ENCODE measurements at places on chromosomes 5 and 9.

DNA sequence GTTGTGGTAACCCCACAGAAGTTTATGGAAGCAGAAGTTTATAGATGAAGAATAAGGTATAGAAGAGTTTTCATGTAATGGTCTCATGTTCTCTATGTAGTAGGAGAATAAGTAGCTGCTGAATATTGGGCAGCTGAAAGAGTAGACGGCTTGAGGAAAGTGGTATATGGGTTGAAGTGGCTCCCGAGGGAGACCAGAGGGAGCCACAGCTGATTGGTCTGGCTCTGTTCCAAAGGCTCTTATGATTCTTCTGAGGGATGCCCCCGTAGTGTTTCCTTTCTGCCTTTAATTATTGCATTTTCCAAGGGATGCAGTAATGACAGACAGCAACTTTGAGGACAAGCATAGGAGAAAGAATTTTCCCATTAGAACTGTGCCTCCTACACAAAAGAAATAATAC is 30.1 kb upstream of the TENT2 start:
- DNase-seq, result no peak

GRCh38 chr5:41708604-41708940 is 161.7 kb downstream of the OXCT1 start:
- no peak for DNase-seq

DNA sequence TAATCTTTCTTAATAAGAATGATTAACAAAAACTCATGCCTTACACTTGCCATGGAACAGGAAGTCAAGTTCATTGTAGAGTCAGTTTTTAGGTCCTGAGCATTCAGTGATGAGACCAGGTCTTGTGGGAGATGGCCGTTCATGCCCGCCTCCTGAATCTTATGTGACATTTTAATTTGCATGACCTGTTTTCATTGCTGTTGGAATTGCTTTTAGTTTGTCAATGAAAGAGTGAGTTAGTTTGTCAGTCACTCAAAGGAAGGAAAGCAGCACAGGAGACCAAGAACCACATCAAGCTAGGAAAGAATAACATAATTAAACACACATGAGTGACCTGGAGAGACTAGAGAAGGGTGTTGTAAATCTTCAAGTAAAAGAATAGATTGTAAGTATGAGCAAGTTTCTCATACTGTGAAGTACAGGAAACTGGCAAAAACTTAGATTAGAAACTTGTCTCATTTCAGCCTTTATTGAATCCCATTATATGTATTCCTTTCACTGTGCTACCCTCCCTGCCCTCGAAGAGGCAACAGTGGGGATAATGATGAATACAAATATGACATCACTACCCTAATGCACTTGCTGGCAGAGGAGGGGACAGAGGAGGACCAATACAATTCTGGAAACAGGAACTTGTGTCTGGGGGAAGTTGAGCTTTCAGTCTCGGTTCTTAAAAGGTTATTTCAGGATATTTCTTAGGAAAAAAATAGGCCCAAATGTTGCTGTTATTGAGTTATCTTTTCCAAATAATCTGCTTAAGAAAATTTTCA is 64.3 kb upstream of the C6 start:
- DNase-seq, result no peak

DNA sequence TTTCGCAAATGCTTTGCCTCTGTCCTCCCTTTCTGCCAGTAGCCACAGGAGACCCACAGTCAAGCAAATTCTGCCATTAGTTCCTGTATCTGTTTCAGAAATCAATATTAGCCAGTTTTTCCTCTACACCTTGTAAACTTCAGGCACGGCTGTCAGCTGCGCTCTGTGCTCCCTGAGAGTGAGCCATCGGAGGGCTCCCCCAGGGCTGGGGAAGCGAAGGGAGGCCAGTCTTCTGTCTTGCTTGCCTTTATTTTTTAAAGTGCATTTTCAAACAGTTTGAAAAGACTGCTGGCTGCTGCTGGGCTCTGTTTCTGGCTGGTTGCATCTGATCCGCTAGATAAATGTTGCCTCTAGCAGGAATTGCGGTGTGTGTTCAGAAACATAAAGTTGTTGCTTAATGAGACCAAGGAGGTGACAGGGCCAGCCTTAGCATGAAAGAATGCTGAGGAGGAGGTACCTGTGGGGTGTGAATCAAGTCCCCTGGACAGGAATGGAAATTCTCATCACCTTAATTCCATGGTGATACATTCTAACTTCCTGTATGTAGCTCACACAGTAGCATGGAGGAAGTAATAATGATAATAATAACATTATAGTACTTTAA is 421.7 kb upstream of the KIF2A start:
- DNase-seq, result no peak

GRCh38 chr9:1044643-1045042 is 5.5 kb upstream of the DMRT2 start:
- no peak for DNase-seq
